Stimulated activated CD4-positive, alpha-beta T cell treated with anti-CD3 and anti-CD28 coated beads, Interleukin-1b, Interleukin-23, amount 100 ng/mL, for 1 hour (primary cell): ENCODE measurements at places on chromosomes 2 and 18.

DNA sequence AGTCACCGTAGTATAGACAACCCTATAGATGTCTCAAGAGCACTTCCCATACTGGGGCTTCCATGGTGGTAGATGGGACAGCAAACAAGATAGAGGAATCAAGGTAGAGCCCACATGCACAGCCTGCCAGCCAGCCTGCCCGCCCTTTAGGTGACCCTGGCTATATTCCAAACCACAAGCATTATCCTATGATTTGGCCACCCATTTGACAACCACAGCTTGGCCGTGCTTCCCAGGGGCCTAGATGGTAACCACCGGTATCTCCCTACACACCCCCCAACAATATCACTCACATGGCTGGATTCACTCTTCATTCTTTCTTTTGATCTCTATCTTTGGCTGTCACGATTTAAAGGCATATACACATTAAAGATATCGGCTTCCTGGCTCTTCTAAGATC is 85.3 kb downstream of the CDK15 start:
- DNase-seq, result no peak

DNA sequence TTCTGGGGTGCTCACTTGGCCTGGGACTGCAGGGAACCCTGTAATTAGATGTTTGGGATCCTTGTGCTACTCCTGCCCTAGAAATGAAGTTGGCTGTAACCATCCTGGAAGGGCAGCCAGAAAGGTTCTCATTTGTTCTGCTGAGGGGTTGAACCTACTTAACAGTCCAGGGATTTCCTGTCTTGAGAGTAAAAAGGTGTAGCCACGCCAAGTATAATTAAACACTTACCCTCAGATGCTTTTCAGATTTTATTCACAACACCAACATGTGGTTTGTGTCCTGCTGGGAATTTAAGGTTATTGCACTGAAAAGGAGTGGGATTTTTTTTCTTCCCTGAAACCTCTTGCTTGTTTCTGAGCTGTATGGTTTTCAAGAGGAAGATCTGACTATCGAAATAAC is 222.4 kb upstream of the APCDD1 start:
- no peak for DNase-seq

DNA sequence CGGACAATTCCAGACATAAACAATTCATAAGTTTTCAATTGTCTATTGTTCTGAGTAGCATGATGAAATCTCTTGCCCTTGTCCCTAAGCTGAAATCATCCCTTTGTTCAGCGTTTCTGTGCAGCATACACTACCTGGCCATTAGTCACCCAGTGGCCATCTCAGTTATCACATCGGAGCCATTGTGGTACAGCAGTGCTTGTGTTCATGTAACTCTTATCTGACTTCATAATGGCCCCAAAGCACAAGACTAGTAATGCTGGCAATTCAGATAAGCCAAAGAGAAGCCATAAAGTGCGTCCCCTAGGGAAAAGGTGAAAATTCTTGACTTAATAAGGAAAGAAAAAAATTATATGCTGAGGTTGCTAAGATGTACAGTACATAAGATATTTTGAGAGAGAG is 127.2 kb downstream of the FHOD3 start:
- no peak for DNase-seq

DNA sequence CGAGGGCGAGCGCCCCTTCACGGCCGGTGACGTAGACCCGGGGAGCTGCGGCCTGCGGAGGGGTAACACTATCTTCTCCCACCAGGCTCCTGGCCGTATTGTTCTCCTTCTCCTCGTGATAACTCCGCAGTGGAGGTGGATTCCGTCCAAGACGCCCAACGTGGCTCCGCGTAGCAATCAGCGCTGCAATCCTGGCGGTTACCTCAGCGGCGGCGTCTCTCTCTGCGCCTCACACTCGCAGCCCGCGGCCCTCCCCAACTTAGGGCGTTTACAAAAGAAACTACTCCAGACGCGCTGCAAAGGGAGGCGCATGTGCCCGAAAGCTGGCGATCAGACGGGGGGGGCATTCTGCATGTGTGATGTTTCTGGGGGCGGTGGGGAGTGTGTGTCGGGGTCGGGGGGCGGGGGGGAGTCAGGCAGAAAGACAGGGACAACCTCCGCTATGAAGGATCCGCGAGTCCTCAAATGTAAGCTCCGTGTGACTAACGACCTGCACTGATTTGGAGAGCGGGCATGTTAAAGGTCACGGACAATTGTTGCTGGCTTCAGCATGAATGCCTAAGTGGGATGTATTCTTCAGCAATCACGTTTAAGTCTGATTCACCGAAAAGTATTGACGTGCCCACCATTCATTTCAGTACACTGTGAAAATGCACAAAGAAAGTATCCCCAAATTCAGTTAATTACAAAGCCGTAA is 1.3 kb upstream of the ZNF516 start:
- no peak for DNase-seq

GRCh38 chr2:177147093-177147694 is 65.4 kb upstream of the HNRNPA3 start:
- no peak for DNase-seq

GRCh38 chr2:68505603-68506159 is 38.3 kb downstream of the APLF start:
- no peak for DNase-seq
